Stimulated activated CD8-positive, alpha-beta memory T cell treated with anti-CD3 and anti-CD28 coated beads, Interleukin-2, amount 100 ng/mL, for 1 hour (primary cell): ENCODE measurements at places on chromosomes 1 and 21.

GRCh38 chr1:217660353-217661062 is 29.4 kb downstream of the SPATA17 start:
- no peak for DNase-seq

- no peak for DNase-seq
Measured at GRCh38 chr1:180521474-180522212, 19.3 kb upstream of the ACBD6 start.

DNA sequence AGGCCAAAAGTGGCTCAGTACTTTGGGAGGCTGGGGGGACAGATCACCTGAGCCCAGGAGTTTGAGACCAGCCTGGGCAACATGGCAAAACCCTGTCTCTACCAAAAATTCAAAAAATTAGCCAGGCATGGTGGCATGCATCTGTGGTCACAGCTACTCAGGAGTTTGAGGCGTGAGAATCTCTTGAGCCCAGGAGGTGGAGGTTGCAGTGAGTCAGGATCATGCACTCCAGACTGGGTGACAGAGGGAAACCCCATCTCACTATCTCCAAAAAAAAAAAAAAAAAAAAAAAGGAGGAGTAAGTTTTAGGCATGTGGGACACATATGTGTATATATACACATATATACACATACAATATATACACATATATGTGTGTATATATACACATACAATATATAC is 165.3 kb upstream of the DPYD start:
- no peak for DNase-seq

- DNase-seq: no peak
Measured at GRCh38 chr1:101069158-101069557, 43.6 kb upstream of the DPH5 start.

GRCh38 chr1:210650403-210650802 is 321.7 kb downstream of the HHAT start:
- DNase-seq: no peak

- DNase-seq: no peak
Measured at GRCh38 chr21:35586305-35586704, 474.0 kb downstream of the SETD4 start.

DNA sequence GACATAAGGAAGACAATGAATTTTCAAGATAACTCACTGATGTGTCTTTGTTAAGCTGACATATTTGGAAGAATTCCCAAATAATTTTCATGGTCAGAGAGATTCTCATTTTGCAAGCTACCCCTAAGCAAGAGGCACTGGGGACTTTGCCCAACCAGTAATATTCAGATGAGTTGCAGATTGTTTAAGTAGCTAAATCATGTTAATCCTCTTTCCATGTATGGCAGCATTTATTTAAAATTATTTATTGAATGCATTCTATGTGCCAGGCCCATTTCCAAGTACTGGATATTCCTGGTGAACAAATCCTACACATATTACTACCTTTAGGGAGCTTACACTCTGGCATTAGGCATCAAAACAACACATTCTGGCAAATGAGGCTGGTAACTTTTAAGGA is 56.5 kb upstream of the BACH1 start:
- no peak for DNase-seq
